Fibroblast of mammary gland (primary cell): ENCODE measurements at places on chromosomes 7 and 10.

DNA sequence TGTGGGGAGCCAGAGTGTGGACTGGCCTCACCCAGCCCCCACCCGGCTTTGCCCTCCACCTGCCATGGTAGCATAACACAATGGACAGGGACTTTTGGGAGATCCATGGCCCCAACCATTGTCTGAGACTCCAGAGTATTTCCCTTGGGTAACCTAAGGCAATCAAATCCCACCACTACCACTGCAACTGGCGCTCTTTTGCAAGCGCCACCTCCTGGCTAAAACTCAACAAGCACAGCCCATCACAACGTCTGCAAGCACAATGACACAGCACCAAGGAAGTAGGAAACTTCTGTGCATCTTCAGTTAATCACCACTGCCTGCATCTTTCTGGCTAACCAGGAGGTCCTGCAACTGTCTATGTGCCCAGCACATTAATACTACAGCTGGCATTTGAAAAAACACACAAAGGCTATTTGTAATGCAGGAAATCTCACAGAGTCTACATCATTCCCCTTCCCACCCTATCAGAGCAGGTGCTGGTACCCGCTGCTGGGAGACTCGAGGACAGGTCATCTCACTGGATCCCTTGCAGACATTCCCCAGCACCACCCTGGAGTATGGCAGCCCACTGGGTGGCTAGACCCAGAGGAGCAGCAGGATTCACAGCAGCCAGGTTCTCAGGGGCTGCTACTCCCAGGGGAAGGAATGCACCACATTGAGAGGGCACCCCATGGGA, 27.7 kb downstream of the ANKRD26 start:
- DNase-seq = peak; percentile 4

- DNase-seq = no peak
These were observed 123.2 kb upstream of the LANCL2 start for GRCh38 chr7:55241958-55242357.

DNA sequence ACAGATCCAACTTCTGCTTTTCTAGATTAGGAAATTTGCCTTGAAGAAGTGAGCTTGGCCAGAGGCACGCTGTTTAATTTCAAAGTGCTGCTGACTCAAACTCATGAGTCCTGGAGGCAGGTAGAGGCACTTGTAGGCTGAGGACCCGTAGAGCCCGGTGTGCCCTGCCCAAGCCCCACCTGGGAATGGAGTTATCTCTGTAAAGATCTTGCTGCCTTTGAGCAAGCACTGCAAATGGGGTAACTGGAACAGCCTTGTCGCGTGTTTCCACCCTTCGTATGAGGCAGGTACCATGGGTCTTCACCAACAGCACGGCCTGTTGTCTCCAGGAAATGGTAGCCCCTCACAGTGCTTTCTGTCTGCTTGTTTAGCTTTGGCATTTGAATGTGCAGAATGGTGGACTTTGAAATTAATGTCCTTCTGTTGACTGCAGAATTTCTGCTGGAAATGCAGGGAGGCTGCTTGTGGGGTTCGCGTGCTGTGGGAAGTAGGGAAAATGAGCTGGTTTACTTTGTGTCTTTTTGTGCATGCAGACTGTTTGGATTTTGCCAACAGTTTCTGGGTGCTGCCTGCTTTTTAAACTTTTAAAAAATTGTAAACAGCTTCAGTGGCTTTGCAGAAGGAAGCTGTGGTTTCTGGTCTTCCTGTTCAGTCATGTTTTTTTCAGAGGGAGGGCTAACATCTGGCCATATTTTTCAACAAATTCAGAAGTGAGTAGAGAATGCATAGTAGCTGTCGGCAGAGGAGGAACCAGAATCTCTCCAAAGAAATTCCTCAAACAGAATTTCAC, 27.2 kb downstream of the CCM2 start:
- peak; percentile 10 for DNase-seq

- no peak for DNase-seq
These were observed 60.8 kb upstream of the SMNDC1 start for GRCh38 chr10:110365356-110366143.

DNA sequence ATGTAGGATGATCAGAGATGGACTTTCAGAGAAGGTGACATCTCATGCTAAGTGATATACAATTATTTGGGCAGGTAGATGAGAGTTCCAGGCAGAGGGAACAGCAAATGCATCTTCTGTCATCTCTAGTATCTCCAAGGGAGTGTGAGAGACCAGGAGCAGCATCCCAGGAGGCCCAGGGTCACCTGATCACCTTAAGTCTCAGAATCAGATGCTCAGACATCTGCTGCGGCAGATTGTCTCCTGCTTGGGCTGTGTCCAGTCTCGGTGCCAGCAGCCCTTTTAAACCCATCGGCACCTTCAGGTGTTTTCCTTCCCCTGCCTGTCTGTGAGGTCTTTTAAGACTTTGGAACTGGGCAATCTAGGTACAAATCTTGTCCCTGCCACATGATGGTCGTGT, 690.6 kb downstream of the LRMDA start:
- no peak for DNase-seq

DNA sequence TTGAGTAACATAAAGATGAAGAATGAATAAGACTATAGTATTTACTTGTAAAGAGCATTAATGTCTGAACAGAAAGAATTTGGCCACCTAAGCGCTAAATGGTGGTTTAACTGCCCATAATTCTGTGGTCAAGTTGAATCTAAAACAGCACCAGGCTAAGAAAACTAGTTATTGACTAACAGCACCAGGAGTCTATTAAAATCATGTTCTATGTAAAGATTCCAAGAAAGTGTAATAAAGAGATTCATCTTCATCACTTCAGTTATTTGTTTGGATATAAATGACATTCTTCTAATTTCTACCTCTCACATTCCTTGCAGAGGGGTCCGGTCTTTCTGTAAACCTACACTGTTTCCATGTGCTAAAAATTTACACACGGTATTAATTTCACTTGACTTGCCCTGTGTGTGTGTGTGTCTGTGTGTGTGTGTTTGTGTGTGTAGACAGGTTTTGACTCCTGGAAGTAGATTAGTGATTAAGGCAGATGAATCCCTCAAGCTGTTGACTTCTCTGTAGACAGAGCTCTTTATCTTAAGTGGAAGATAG, 84.4 kb downstream of the KLF6 start:
- DNase-seq = no peak

GRCh38 chr7:157355784-157356511, 19.1 kb downstream of the DNAJB6 start:
- peak; percentile 40 for DNase-seq

DNA sequence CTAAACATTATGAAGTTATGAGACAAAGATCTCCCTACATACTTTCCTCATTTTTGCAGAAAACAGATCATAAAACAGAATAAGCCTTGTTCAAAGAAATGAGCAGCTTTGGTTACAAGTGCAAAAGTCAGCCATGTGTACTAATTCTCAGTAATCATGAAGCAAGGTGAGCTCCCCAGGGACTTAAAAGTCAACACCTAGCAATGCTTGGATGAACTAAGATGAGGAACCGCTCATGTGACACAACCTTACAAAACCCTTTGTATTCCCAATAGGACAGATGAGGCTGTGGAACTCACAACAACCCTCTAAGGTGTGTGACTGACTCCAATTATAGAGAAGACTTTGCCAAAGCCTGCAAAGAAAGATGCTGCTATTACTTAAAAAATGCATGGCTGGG, 154.5 kb downstream of the SLC25A13 start:
- no peak for DNase-seq

DNA sequence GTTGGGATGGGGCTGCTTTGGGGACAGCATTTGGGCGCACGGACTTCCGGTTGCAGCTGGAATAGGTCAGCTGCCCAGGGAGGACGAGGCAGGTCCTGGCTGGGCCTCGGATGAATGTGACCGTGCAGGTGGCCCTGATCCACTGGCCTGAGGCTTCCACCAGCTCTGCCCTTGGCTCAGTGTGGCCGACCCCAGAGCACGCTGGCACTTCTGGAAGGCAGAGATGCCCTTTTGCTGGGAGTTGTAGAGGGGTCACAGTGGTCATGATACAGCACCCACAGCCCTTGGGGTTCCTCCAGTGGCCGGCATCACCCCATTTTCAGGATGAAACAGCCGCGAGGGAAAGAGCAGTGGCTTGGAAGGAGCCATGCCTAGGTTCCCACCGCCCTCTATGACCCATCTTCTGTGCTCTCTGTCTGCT, 19.0 kb downstream of the ADCY1 start:
- no peak for DNase-seq

DNA sequence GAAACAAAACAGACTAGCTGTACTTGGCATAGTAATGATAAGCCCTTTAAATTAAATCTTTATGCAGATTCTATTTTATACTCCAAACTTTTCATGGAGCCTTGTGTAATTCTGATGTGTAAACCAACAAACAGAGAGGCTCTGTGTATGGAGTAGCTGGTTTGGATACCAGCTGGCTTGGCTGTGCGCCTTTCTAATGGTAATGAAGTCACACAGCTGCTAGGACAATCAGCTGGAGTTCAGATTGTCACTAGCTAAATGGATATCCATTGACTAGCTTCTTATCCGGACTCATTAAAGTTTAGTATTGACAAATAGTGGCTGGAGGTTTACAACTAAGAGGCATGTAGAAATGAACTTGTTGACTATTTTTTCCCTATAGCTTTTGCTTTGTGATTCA, 398.4 kb downstream of the DGKB start:
- DNase-seq = no peak

DNA sequence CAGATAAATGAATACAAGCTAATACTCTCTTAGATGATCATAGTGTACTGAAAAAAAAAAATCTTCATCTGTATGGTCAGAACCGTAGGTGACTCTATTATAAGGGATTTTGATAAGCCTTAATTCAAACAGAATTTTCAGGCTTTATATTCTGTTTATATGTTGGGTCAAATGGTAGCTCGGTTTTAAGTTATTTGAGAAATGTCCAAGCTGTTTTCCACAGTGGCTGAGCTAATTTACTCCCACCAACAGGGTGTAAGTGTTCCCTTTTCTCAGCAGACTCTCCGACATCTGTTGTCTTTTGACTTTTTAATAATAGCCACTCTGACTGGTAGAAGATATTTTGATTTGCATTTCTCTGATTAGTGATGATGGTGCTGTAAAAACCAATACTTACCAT, 328.8 kb upstream of the MAGI2 start:
- DNase-seq = no peak

- DNase-seq = no peak
These were observed 469.5 kb upstream of the POM121L12 start for GRCh38 chr7:52565974-52566373.

GRCh38 chr10:118374404-118374803, 32.3 kb upstream of the FAM204A start:
- DNase-seq = peak; percentile 3
